H1 (cell line): ENCODE measurements at places on chromosomes 5 and 9. TPM values are rescaled to one million over a fixed set of nuclear protein-coding genes. Genes with fewer than 3 reads are reported as not detected.
A peak's percentile ranks its signal among the peaks of the same experiment; 100 is the strongest.

FOXD4 gene
- polyA plus RNA-seq: 0.03 and 0.08 TPM in 2 replicates

MYMK gene
- polyA plus RNA-seq: 0.30 TPM in 1 of 2 replicates, not detected in the other

TNC gene
- 5.5 and 6.2 TPM in 2 replicates for polyA plus RNA-seq

PCDHGC3 gene
- polyA plus RNA-seq: 4.7 and 11.3 TPM in 2 replicates

MLANA gene
- not detected in 2 replicates for polyA plus RNA-seq

ORM2 gene
- polyA plus RNA-seq: 0.66 and 1.3 TPM in 2 replicates

GRCh38 chr9:4939118-4939561 is 45.9 kb upstream of the JAK2 start:
- no peaks in the 10 kb centered on the region for H3K4me1 ChIP-seq
- no peak overlapping the region for H3K4me3 ChIP-seq
- no peak overlapping the region for H3K27ac ChIP-seq
- H3K36me3 ChIP-seq: no peaks in the 10 kb centered on the region

- no peak for DNase-seq
- no peaks in the 10 kb centered on the region for H3K4me1 ChIP-seq
- H3K27ac ChIP-seq: no peak overlapping the region
- H3K4me3 ChIP-seq: no peak overlapping the region
These were observed 1046.9 kb downstream of the CDH12 start for GRCh38 chr5:21806271-21806670.

GRCh38 chr5:176652136-176652535 is 4.9 kb downstream of the TSPAN17 start:
- no peak overlapping the region for H3K4me3 ChIP-seq
- peaks cover 13% of the 10 kb centered on the region for H3K4me1 ChIP-seq
- no peak overlapping the region for H3K27ac ChIP-seq
- H3K27me3 ChIP-seq: no peaks in the 10 kb centered on the region

- no peaks in the 10 kb centered on the region for H3K36me3 ChIP-seq
- peak overlapping the region; percentile 79 for H3K4me3 ChIP-seq
- no peak overlapping the region for H3K27ac ChIP-seq
- H3K4me1 ChIP-seq: peaks cover 7% of the 10 kb centered on the region
These were observed 949 bp downstream of the SERINC5 start for GRCh38 chr5:80254767-80255430.

GRCh38 chr5:1641560-1642166 is 117.9 kb upstream of the LPCAT1 start:
- peaks cover 8% of the 10 kb centered on the region for H3K27me3 ChIP-seq
- peaks cover 13% of the 10 kb centered on the region for H3K4me1 ChIP-seq
- no peak overlapping the region for H3K27ac ChIP-seq

GRCh38 chr9:88451160-88451559 is 62.9 kb downstream of the SPIN1 start:
- H3K4me3 ChIP-seq: no peak overlapping the region
- no peaks in the 10 kb centered on the region for H3K27me3 ChIP-seq
- H3K27ac ChIP-seq: no peak overlapping the region
- peaks cover 3% of the 10 kb centered on the region; the same call in 1 of the 2 replicates for H3K36me3 ChIP-seq
- DNase-seq: no peak

DNA sequence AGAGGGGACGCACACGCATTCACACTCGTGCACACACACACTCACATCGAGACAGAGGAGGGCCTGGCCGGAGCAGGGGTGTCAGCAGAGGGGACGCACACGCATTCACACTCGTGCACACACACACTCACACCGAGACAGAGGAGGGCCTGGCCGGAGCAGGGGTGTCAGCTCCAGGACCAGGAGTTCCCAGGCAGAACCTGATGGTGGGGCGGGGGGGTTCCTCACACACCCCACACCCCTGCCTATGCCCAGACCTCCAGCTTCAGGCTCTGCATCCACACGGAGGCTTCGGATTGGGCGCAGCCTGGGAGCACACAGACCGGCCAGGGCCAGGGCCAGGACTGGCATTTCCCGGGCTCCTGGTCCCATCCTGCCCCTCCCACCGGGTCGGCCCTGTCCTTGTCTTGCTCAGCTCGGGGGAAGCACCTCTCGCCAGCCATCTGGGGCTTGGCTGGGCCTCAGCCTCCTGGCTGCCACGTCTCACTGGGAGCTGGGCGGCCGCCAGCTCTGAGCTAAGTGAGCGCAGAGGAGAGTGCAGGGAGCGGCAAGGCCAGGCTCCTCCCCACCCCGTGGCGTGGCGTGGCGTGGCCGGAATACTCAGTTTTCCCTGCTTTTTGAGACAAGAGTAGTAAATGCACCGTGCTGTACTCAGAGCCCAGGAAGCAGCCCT is 31.3 kb downstream of the ADAMTS2 start:
- no peak overlapping the region for H3K4me3 ChIP-seq
- no peaks in the 10 kb centered on the region for H3K27me3 ChIP-seq
- no peak for DNase-seq

- no peak overlapping the region for H3K4me3 ChIP-seq
- no peaks in the 10 kb centered on the region for H3K36me3 ChIP-seq
- DNase-seq: no peak
- H3K4me1 ChIP-seq: no peaks in the 10 kb centered on the region
- H3K27ac ChIP-seq: no peak overlapping the region
- H3K27me3 ChIP-seq: no peaks in the 10 kb centered on the region
These were observed 582.7 kb downstream of the DTWD2 start for GRCh38 chr5:118405650-118406061.

GRCh38 chr5:14419686-14420085 is 161.9 kb upstream of the OTULINL start:
- peaks cover 6% of the 10 kb centered on the region for H3K36me3 ChIP-seq
- no peak overlapping the region for H3K27ac ChIP-seq
- no peak overlapping the region for H3K4me3 ChIP-seq
- peaks cover 10% of the 10 kb centered on the region for H3K4me1 ChIP-seq

GRCh38 chr5:15566306-15566705 is 66.3 kb downstream of the FBXL7 start:
- H3K27ac ChIP-seq: no peak overlapping the region
- H3K27me3 ChIP-seq: no peaks in the 10 kb centered on the region
- H3K36me3 ChIP-seq: no peaks in the 10 kb centered on the region
- H3K4me1 ChIP-seq: no peaks in the 10 kb centered on the region
- no peak overlapping the region for H3K4me3 ChIP-seq
- DNase-seq: no peak

GRCh38 chr5:180641566-180641900 is 7.9 kb downstream of the FLT4 start:
- DNase-seq: peak; percentile 24
- H3K27me3 ChIP-seq: no peaks in the 10 kb centered on the region
- no peaks in the 10 kb centered on the region for H3K36me3 ChIP-seq
- H3K27ac ChIP-seq: no peak overlapping the region
- H3K4me3 ChIP-seq: no peak overlapping the region

- H3K27ac ChIP-seq: no peak overlapping the region
- no peaks in the 10 kb centered on the region for H3K27me3 ChIP-seq
- H3K36me3 ChIP-seq: peaks cover 44% of the 10 kb centered on the region
- no peak overlapping the region for H3K4me3 ChIP-seq
- no peaks in the 10 kb centered on the region for H3K4me1 ChIP-seq
These were observed 36.2 kb downstream of the NUP214 start for GRCh38 chr9:131161585-131161984.

- no peak overlapping the region for H3K4me3 ChIP-seq
- 0 out of 2 replicates have a peak, but pooled peaks cover 2% of the 10 kb centered on the region for H3K27me3 ChIP-seq
- no peaks in the 10 kb centered on the region for H3K4me1 ChIP-seq
- H3K36me3 ChIP-seq: no peaks in the 10 kb centered on the region
These were observed 64.4 kb upstream of the SPATA31E1 start for GRCh38 chr9:87818308-87818707.

DNA sequence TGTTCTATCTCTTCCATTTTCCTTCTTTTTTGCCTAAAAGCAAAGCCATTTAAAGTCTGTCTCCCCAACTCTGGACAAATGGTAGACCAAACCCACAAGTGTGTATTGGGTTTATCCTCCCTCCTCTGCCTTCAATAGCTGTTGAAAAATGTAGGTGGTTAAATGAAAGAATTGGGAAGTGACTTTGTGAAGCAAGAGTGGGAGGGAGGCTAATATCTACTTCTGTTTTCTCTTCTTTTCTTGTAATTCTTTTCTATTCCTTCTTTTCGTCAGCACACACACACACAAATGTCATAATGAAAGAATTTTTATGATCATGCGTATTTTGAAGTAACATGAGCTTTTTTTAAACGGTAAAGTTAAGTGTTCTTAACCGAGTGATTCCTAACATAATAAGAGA is 3.8 kb downstream of the CCDC152 start:
- H3K27ac ChIP-seq: no peak overlapping the region
- H3K4me1 ChIP-seq: peaks cover 4% of the 10 kb centered on the region; the same call in 1 of the 2 replicates
- H3K27me3 ChIP-seq: no peaks in the 10 kb centered on the region

DNA sequence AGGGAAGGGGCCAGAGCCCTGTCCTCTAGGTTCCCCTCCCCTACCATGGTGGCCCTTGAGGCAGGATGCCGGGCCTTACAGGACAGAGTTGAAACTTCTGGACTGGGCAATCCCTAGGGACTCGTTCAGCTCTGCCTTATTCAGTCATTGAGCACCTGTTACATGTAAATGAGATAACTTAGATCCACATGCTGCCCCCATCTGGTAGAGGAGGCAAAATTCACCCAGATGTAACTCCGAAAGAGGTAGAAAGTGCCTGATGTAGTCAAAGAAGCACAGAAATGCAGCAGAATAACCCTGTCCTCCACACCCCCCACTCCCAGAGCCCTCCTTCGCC is 1.5 kb downstream of the GGTA1 start:
- H3K36me3 ChIP-seq: no peaks in the 10 kb centered on the region
- no peak overlapping the region for H3K4me3 ChIP-seq
- DNase-seq: no peak
- no peak overlapping the region for H3K27ac ChIP-seq
- peaks cover 3% of the 10 kb centered on the region for H3K4me1 ChIP-seq
